NCI-H1694 (cell line): ENCODE measurements at places on chromosomes 16 and 17.
A peak's percentile ranks its signal among the peaks of the same experiment; 100 is the strongest.

- no peak for DNase-seq
Measured at GRCh38 chr16:57478396-57479204, 7.7 kb downstream of the DOK4 start.

GRCh38 chr16:65967376-65967775 is 399.1 kb upstream of the CDH5 start:
- DNase-seq: no peak

GRCh38 chr17:81309140-81309858 is 14.2 kb upstream of the SLC38A10 start:
- DNase-seq: no peak

DNA sequence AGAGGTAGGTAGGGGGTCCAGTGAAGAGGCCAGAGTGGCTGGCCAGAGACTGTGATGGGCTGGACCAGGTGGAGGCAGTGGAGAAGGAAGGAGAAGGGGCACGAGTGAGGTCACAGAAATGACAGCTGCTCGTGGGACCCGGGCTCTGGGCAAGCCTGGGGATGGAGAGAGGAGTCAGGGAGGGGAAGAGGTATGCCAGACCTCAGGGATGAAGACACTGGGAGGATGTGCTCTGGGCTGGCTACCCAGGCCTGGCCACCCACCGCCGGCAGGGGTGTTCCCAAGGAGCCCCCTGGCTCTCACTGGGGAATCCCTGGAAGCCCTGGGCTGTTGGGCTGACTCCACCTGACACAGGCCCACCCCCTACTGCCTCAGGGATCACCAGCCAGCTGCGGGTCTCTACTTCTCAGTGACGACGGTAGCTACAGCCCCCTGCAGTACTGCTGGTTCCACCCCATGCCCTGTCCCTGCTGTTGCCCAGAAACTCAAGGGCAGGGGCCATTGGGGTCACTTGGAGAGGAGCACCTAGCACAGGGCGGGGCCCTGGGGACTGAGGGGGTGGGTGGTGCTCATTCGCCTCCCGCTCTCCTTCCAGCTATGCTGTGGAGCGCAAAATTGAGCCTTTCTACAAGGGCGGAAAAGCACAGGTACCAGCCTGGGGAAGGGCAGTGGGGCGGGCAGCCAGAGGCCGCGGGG is 1.8 kb downstream of the TBL3 start:
- DNase-seq: no peak

GRCh38 chr16:11370084-11370931 is 25.0 kb downstream of the RMI2 start:
- DNase-seq: no peak

DNA sequence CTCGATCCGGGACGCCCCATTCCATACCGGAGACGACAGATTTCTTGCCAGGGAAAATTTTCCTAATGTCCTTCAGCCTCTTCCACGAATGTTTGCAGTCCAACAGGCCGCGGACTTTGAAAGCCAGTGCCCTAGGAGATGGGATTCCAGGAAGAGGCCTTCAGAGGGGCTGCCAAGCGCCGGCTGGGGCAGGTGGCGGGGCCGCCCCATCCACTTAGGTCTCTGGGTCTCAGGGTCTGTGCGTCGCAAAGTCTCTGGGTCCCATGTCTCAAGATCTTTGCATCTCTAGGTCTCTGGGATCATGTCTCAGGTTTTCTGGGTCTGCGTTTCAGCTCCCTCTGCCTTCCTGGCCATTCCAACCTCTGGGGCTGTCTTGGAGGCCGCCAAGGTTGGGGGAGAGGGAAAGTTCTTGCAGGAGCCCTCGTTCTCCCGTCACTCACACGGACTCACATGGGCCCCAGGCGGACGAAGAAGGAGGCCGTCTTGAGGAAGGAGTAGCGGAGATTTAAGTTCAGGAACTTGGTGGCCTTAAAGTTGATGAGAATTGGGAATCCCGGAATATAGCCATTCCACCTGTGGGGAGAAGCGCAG is 7.2 kb downstream of the ALOX12B start:
- no peak for DNase-seq

GRCh38 chr16:73432850-73433730 is 385.2 kb upstream of the ZFHX3 start:
- DNase-seq: peak; percentile 48

- no peak for DNase-seq
Measured at GRCh38 chr17:62804822-62805221, 3.3 kb downstream of the MARCHF10 start.

DNA sequence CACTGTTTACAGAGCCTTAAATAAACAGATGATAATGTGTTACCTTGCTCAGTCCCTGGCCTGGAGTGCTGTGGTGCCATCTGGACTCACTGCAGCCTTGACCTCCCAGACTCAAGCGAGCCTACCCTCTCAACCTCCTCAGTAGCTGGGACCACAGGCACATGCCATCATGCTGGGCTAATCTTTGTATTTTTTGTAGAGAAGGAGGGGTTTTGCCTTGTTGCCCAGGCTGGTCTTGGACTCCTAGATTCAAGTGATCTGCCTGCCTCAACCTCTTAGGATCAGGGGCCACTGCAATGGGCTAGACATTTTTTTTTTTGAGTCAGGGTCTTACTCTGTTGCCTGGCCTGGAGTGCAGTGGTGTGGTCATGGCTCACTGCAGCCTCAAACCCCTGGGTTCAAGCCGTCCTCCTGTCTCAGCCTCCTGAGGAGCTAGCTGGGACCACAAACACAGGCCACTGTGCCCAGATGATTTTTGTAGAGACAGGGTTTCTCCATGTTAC is 5.0 kb upstream of the NAGLU start:
- DNase-seq: no peak

DNA sequence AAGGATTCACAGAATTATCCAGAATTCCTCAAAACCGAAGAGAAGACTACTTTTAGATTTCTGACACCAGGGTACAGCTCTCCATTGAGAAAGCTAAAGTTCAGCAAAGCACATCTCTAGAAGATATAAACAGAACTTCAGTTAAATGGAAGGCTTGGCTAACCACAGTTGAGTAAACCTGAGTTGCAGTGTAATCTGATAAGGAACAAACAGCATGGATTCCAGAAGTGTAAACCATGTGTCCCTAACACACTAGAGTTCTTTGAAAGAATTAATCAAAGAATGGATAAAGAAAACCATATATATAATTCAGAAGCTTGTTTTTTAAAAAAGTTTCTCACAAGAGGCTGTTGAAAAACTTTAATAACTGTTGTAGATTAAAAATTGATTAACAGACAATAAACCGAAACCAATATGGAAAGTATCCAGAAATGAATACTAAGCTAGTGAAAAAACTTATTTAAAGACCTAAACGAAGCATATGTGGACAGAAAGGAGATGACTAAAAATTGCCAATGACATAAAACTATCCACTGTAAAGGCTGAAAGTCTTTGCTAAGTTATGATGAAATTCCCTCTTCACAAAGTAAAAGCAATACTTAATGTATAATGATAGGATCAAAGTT is 4.3 kb downstream of the RNF43 start:
- no peak for DNase-seq

GRCh38 chr16:1363501-1364041 is 11.8 kb downstream of the GNPTG start:
- DNase-seq: peak; percentile 14

GRCh38 chr17:79812353-79813258 is 15.7 kb upstream of the CBX8 start:
- no peak for DNase-seq

DNA sequence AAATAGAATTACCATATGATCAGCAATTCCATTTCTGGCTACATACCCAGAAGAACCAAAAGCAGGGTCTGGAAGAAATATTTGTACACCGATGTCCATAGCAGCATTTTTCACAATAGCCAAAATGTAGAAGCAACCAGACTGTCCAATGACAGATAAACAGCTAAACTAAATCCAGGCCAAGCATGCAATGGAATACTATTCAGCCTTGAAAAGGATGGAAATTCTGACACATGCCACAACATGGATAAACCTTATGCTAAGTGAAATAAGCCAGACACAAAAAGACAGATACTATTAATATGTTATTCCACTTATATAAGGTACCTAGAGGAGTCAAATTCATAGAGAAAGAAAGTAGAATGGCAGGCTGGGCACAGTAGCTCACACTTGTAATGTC is 25.9 kb upstream of the CREBBP start:
- DNase-seq: no peak

GRCh38 chr16:63907251-63907650 is 1214.6 kb downstream of the CDH11 start:
- no peak for DNase-seq

- no peak for DNase-seq
Measured at GRCh38 chr16:89191033-89191900, 9.1 kb downstream of the SLC22A31 start.

DNA sequence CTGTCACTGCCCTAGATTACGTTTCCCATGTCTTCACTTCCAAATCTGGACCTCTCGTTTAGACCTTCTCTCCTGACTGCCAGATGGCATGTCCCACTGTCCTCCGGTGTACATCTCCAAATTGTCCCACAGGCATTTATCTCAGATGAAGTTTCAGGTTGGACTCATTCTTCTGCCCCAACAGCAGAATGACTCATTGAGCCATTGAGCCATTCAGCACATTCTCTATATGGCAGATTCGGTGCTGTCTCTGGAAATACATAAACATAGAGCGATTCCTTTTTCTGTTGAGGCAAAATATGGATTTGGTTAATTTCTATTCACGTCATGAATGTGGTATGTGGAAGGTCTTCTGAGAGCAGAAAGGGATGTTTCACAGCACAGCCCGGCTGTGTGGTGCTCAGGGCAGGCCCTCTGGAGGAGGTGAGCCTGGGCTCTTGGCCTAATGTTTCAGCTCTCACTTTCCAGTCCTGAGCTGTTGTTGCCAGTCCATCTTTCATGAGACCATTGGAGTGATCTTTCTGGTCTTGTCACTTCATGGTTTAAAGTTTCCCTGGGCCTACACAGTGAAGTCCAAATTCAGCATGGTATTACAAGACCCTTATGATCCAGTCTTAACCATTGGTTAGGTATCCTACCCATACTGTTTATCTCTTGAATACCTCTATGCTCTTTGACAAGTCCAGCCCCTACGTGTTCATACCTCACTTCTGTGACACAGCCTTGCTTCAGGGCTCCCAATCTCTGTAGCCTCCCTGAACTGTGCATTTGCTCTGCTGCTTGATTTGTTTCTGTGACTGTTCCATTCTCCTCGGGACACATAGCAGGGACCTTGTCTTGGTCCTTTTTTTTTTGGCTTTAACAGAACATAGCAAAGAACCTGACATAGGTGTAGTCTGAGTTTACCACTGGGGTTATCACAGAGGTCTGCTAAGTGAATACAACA is 15.9 kb downstream of the HAPSTR1 start:
- DNase-seq: no peak

- no peak for DNase-seq
Measured at GRCh38 chr17:17120294-17120693, 78.0 kb downstream of the MPRIP start.

- DNase-seq: no peak
Measured at GRCh38 chr17:64778240-64779097, 116.4 kb upstream of the SMURF2 start.

GRCh38 chr16:29961479-29962343 is at the start of gene TMEM219:
Gene TMEM219 (plus strand): TSS chr16:29962079. CDS start chr16:29963144, 1,065 bp downstream.
- peak; percentile 66 for DNase-seq

GRCh38 chr16:16031401-16031800 is 82.0 kb downstream of the ABCC1 start:
- DNase-seq: no peak

DNA sequence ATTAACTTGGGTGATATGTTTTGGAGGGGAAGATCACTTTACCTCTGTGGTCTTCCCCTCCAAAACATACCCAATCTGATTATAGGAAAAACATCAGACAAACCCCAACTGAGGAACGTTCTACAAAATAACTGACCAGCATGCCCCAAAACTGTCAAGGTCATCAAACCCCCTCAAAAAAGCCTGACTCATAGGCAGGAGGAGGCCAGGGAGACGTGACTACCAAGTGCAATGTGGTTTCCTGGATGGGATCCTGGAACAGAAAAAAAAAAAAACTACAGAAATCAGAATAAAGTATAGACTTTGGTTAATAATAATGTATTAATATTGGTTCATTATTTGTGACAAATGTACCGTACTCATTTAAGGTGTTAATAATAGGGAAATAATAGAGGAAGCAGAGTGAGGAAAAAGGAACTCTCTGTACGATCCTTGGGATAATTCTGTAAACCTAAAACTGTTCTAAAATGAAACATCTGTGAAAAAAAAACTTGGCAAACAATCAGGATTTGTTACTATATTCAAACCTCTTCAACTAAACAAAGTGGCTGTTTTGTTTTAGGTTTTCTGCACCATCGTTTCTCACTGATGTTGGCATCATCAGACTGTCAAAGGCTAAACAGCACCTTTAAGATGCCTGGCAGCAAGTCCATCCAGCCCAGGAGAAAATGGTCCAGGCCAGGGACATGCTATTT is 266.7 kb upstream of the SDK2 start:
- DNase-seq: peak; percentile 33
